ENCODE measurements at places on chromosomes 11 and 22. TPM values are rescaled to one million over a fixed set of nuclear protein-coding genes. Genes with fewer than 3 reads are reported as not detected.

The OR2D2 gene
- total RNA-seq: not detected

The RIMBP3B gene
- not detected for total RNA-seq

The MISFA gene
- total RNA-seq: not detected

The PGA5 gene
- not detected for total RNA-seq

The LRRC4C gene
- not detected for total RNA-seq

The RHBDD3 gene
- 16.4 TPM for total RNA-seq

The CCDC116 gene
- not detected for total RNA-seq

The MDK gene
- 22.3 TPM for total RNA-seq

The CRYBB3 gene
- total RNA-seq: not detected

The OR10A2 gene
- total RNA-seq: not detected

The CD151 gene
- total RNA-seq: 530 TPM

The FOLR2 gene
- total RNA-seq: not detected

The WNT11 gene
- not detected for total RNA-seq

The SYCE3 gene
- total RNA-seq: not detected

The CSNK2A3 gene
- 0.47 TPM for total RNA-seq

The CRYBA4 gene
- total RNA-seq: not detected

The EXPH5 gene
- total RNA-seq: 5.4 TPM

The CCDC87 gene
- under 0.01 TPM for total RNA-seq

The POU2AF2 gene
- total RNA-seq: not detected

The KRTAP5-8 gene
- not detected for total RNA-seq

The CSRP3 gene
- not detected for total RNA-seq

The FAM180B gene
- not detected for total RNA-seq

The SCGB1A1 gene
- not detected for total RNA-seq

The VPREB1 gene
- not detected for total RNA-seq

The APOA4 gene
- total RNA-seq: not detected

The C11orf97 gene
- not detected for total RNA-seq

The CHRM1 gene
- total RNA-seq: not detected

The CACNA1I gene
- total RNA-seq: under 0.01 TPM

The SC5D gene
- total RNA-seq: 51.5 TPM

The PHOX2A gene
- total RNA-seq: not detected

The GLYAT gene
- not detected for total RNA-seq

The SEPTIN3 gene
- total RNA-seq: 0.08 TPM

The C11orf65 gene
- total RNA-seq: 0.23 TPM

The CASP5 gene
- not detected for total RNA-seq

The MUC5AC gene
- total RNA-seq: not detected

The RASD2 gene
- under 0.01 TPM for total RNA-seq

The FLRT1 gene
- 0.04 TPM for total RNA-seq

Measured in hair follicular keratinocyte (primary cell).